NCI-H1092 treated with DMSO at 0.1 percent for 48 hours (cell line): ENCODE measurements at places on chromosomes 16 and 17.

DNA sequence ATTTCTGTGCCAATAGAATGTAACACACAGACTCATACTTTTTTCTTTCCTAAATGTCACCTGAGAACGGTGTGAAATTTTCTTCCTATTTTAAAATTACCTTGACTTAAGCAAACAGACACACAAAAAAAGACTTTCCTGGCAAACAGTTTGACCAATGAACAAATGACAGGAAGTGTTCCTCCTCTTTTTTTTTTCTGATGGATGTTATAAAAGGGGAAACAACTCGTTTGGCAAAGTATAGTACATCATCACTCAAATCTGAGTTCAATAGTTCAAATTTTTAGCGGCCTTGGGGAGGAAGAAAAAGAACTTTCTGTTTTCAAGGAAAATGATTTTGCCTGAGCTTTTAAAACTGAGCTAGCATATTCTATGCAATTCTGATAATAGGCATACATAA, 19.8 kb downstream of the HS3ST3A1 start:
- no peak for DNase-seq

GRCh38 chr16:61419791-61420190, 616.4 kb downstream of the CDH8 start:
- no peak for DNase-seq

DNA sequence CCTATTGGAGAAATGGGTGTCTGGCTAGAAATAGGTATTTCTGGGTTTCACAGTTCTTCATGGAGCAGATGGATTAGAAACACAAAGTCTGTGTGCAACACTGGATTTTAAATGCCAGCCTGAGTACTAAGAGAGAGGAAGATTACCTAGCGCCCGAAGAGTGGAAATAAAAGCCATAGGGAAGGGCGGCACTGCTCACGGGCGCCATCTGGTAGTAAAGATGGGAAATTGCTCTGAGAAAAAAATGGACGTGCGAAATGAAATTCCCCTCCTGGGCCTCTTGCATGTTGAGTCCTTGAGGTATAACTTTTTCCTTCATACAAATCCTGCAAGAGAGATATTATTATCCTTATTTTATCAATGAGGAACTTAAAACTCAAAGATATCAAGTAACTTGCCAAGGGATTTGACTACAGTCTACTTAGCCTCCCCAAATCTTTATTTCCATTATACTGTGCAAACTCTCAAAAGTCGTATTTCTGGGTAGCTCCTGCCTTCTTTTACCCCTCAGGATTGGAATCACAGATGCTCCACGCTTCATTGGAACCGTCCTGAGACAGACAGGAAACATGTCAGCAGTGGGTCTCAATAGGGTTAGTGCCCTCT, 72.8 kb downstream of the MMD start:
- peak; percentile 48 for DNase-seq

DNA sequence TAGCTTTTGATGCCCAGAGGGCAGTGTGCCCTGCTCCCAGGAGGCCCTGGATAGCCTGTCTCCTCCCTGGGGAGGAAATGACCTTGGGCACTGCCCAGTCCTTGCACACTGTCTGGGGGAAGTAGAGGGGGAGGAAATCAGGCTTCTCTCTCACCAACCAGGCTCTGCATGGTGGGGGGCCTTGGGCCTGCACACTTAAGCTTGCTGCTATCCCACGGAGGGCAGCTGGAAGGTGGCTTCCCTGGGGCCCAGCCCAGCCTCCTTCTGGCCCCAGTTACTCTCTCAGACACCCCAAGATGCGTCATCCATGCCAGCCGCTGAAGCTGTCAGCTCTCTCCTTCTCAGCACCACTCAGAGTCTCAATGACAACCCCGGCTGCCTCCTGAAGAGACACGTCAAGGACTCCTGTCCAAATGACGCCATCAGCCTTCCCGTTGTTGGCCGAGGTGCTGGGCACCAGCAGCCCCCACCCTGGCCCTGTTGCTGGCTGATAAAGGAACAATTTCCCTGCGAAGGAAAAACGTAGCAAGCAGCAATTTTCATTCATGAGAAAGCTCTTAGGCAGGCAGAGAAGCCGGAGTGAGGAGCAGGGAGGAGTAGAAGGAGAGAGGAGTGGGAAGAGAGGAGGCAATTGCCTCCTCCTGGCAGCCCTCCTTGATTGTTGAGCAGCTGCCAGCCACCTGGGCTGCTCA, 95.5 kb downstream of the SDK2 start:
- no peak for DNase-seq
